ENCODE measurements at places on chromosomes 2 and 18.

DNA sequence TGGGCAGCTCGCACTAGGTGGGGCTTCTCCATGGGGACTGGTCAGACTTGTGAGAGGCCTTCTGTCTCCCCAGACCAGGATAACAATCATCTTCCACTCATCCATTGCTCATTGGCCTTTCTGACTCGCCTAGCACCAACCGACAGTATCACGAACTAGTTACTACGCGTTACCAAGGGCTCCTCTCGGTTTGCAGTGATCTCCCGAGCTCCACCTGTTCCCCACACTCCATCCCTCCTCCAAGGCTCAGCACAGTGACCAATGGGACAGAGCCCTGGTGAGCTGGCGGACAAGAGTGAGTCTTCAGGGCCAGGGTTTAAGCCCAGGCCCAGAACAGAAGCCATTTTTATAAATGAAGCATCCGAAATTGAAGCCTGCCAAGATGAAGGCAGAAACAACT lies 42.8 kb upstream of the SMAD7 start:
- DNase-seq: no peak

DNA sequence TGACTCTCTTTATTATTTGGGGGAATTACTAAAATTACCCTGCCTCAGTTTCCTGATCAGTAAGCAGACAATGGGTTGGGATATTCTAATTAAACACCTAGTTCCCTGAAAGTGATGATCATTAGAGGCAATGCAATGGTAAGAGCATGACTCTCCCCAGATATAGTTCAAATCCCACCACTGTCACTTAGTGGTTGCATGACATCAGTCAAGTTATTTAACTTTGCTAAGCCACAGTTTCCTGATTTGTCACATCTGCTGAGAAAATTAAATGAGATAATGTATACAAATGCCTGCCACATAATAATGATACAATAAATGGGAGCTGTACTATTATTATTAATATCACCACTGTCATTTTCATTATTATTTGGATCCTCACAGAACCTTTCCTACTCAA lies 29.9 kb downstream of the ZEB2 start:
- no peak for DNase-seq

DNA sequence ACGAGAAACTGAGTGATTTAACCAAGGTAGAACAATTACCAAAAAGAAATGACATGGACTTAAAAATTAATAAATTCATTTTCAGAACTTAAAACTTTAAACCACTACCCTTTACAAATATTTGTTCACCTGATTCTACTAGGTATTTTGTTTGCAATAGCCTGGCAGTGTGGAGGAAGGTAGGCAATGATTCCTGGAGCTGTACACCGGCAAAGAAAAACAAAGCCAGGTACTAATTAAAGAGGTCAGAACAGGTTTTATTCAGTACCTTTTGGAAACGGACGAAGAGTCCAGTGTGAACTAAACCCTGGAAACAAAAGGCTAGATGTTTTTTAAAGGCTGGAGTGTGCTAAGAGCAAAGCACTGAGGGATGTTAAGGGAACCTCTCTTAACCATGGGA lies 561.3 kb upstream of the FSHR start:
- no peak for DNase-seq

DNA sequence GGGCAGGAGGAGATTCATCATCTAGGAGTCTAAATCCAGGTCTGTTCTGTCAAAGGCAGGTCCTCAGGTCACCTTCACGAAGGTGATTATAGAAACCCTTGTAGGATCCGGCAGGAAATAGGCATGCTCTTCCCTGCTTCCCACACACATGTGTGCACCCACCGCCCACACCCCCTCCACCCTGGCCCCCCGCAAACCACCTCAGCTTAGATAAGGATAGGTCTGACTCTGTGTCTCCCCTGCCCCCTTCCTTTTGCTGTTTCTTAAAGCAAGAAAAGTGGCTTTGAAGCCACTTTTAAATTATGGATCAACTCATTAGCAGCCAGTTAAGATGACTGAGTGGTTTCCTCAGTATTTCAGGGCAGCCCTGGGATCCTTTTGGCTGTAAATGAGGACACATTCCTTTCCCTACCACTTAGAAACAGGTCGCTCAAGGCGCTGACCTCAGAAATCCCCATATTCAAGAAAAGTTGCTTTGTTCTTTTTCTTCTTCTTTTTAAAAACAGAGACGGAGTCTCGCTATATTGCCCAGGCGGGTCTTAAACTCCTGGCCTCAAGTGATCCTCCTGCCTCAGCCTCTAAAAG lies 14.5 kb upstream of the CIB4 start:
- DNase-seq: no peak

DNA sequence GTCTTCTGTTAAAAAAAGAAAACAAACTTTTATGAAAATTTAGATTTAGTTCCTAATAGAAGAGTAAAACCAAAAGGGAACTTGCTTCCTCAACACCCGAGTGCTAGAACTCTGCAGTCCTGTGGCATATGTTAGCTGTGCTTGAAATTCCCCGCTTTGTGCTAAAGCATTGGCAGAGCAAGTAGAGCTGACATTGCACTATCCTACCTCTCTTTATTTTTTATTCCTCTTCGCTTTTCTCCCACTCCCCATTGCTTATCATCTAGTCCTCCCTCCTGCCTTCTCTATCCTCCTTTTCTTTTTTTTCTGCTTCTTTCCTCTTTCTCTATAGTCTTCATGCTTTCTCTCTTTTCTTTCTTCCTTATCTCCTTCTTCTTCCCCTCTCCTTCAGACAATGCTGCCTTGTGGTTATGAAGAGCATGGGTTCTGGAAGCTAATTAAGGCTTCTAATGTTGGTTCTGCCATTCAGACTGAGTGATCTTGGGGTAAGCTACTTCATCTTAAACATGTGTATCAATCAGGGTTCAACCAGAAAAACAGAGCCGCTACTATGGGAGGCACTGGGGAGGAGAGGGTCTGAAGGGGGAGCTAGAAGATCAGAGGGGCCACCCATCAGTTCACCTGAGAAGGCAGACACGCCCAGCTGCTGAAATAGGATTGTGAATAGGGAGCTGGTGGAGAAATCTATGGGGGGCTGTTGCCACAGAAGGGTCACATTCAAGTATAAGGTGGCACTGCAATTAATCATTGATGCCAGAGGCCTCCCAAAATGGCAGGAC lies 31.4 kb upstream of the PELI1 start:
- DNase-seq: no peak

GRCh38 chr18:46294318-46294717 lies 190.1 kb downstream of the HAUS1 start:
- no peak for DNase-seq

- DNase-seq: no peak
Measured at GRCh38 chr2:174791020-174791419, 26.7 kb upstream of the CHRNA1 start.

- no peak for DNase-seq
Measured at GRCh38 chr18:8562919-8563318, 46.3 kb upstream of the RAB12 start.

DNA sequence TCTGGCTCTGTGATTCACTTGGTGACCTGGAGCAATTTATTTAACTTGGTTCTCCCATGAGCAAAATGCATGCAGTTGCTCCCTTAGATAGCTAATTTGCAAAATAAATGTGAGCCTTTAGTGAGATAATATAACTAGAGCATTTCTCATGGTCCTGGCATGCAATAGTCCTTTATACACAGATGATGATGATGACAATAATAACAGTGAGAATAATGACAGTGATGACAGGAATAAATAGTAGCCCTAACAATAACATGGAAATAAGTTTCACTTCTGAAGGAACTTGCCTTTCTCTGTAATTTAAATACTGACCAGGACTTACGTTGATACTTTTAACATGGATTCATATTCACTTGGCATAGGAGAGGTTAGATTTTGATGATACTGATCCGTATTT lies 49.2 kb downstream of the LPIN1 start:
- no peak for DNase-seq

DNA sequence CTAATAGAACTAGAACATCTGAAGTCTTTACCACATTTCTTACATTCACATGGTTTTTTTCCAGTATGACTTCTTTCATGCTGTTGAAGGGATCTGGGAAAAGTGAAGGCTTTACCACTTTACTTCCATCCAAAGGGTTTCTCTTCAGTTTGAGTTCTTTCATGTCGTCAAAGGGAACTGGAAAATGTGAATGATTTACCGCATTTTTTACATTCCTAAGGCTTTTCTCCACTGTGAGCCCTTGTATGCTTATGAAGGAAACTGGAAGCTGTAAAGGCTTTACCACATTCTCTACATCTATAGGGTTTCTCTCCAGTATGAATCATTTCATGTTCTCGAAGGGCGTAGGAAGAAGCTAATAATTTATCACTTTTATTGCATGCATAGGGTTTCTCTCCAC lies 46.7 kb downstream of the NBEAL1 start:
- DNase-seq: no peak

DNA sequence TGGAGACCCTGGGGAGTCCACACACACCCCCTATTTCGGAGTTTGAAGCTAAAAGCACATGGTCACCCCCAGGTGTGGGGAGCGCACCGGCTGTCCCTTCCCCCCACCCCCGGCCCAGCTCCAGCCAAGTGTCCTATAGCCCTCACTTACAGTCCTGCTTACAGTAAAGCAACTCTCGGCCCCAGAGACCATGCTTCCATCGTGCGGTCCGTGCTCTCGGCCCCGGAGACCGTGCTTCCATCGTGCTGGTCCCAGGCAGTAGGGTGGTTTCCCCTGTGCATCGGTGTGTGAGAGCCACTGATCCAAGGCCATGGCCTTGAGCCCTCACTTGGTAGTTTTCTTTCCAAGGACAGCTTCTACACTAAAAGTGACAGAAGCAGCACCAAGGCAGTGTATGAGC lies 48.7 kb downstream of the GBX2 start:
- no peak for DNase-seq

GRCh38 chr18:49572611-49573345 lies 10.9 kb downstream of the LIPG start:
- DNase-seq: no peak

DNA sequence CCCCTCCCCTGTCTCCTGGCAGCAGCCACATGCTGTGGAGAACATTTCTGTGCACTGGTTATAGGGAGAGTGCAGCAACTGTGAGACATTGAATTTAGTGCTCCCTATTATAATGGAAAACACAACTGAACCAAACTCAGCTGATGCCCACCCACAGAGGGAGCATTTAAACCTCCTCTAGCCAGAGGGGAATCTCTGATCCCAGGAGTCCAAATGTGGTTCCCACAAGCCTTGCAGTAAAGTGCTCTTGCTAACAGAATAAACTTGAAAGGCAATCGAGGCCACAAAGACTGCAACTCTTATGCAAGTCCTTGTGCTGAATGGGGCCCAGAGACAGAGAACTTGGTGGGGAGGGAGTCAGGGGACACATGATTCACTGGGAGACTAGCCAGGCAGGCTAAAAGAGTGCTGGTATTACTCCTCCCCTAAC lies 638.8 kb upstream of the VRK2 start:
- DNase-seq: no peak

GRCh38 chr2:144548088-144548487 lies 28.2 kb upstream of the ZEB2 start:
- no peak for DNase-seq

GRCh38 chr2:240392948-240393830 lies 42.3 kb upstream of the GPC1 start:
- no peak for DNase-seq

GRCh38 chr2:127100251-127101047 lies 6.5 kb downstream of the BIN1 start:
- DNase-seq: no peak

- no peak for DNase-seq
Measured at GRCh38 chr2:109663721-109664120, 49.6 kb downstream of the SOWAHC start.

DNA sequence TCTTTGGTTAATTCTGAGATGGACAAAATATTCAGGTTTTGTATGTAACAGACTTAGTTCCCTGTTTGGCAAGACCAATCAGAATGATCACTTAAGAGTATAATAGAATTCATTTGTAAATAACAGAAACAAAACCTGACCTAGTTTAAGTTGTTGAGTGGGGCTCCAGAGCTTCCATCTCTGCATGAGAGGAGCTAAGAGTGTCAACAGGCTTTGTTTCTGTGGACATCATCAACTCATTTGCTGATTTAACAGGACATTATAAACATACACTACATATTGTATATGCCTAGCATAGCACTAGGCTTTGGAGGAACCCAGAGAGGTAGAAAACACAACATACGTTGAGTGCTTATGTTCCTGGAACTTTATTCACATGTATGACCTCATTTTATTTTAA lies 75.3 kb upstream of the TRIB2 start:
- no peak for DNase-seq

DNA sequence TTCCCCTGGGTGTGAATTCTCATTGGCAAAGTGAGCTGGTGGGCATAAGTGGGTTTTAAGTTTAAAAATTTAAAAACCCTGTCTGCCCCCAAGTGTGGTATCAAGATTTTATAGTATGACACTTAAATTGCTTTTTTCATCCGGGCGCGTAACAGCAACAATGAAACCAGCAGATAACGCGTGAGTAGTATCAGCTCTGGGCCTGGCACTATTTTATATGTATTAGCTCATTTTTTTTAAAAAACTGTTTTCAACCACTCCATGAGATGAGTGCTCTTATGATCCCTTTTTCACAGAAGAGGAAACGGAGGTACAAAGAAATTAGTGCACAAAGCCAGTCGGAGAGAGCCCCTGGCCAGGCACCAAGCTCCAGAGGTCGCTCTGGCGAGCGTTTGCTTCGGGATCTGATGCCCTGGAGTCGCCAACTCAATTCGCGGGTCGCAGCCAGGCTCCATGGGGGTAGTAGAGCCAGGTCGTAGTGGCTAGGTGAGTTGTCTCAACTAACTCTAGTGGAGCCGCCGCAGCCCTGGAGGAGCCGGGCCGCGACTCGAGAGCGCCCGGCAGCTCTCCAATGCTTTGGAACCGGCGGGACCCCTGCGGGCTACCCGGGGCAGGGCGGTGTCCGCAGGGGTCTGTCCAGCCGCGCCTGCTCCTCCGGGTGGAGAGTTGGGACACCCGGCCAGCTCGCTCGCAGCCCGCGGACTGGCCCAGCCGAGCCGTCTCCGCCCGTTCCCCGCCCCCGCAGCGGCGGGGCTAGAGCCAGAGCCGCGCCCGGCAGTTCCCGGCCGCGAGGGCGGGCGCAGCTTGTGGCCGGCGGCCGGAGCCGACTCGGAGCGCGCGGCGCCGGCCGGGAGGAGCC lies at the start of gene IL1R1:
IL1R1 (plus strand) TSS at position 777 of the 859 bp plus-strand sequence. CDS start 14,979 bp downstream, outside the sequence.
- DNase-seq: no peak

DNA sequence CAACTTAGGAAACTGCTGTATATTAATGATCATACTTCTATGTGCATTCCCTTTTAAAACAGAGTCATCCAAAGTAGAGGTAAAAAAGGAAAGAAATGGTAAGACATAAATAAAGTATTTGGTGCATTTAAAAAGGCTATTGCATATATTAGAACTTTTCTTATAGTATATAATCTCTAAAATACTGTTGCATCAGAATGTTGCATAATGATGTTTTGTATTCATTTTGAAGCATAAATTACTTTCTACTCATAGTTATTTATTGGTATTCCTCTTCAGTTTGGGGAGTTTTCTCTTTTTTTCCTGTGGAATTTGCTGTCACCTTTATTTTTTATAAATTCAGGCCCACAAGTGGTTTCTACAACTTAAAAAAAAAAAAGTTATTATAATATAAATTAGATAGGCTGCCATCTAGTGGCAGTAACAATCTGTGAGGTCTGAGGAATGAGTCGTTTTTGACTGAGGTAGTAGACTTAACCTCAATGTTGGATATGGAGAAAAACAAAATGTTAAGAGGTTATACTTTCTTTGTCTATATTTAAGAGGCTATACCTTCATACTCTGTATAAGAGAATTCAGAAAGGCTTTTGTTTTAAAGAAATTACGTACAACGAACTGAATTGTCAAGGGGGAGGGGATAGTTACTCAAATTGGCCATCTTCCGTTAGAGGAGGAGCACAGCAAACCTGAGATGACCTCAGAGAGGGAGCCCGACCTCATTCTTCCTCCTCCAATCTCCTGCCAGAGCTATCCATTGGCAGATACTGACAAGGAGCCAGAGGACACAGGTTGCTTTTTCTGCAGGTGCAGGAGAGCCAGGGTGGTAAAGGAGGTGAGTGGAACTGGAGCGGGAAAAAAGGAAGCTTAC lies 23.8 kb downstream of the ANKAR start:
- no peak for DNase-seq
